ENCODE measurements at places on chromosomes 2 and 18.

DNA sequence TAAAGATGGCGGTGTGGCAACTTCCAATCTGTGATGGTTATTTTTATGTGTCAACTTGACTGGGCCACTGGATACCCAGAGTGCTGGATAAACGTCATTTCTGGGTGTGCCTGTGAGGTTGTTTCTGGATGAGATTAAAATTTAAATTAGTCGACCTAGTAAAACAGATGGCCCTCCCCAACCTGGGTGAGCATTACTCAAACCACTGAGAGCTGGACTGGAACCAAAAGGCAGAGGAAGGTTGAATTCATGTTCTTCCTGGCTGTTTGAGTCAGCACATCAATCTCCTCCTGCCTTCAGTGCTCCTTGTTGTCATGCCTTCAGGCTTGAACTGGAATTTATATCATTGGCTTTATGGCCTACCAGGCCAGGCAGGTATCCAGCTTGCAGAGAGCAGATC, 190.8 kb upstream of the RGPD4 start:
- no peak for DNase-seq

GRCh38 chr2:74893332-74893731, 59.4 kb downstream of the HK2 start:
- DNase-seq: no peak

GRCh38 chr2:95296880-95297487, at the start of gene KCNIP3:
Gene KCNIP3, plus strand, starts transcription at chr2:95297347. Its CDS starts 92 bp downstream, at chr2:95297439.
- no peak for DNase-seq

- no peak for DNase-seq
Measured at GRCh38 chr2:38106405-38107094, 30.6 kb upstream of the CYP1B1 start.

All from GM13976 (cell line).